Hypothalamus (tissue), 51 donors: ENCODE measurements at places on chromosomes 12 and 14.

DNA sequence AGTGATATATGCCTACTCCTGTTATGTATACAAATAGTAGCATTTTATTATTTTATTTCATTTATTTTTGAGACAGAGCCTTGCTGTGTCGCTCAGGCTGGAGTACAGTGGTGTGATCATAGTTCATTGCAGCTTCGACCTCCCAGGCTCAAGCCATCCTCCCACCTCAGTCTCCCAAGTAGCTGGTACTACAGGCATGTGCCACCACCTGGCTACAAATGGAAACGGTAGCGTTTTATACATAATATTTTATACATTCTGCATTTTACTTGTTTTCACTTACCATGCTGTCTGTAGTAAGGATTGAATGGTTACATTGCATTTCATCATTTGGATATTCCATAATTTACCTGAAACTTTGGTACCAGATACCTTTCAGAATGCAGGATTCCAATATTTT lies 14.1 kb downstream of the C1R start:
- DNase-seq: no peak

DNA sequence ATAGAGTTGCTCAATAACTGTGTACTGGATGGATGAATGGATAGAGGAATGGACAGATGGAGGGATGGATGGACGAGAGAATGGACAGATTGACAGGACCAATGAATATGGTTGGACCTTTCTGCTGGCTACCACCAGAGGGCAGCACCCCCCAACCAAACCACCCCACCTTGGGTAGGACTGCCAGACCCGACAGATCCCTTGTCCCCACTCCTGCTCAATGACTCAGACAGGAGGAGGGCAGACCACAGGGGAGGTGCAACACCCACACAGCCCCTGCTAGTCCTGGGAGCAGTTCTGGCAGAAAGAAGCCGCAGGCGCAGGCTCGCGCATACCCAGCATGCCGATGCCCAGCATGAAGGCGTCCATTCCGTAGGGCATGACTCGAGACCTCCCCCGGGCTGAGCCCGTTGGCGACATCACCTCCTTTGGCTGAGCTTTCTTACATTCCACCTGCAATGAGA lies 12.4 kb downstream of the MSI1 start:
- peak; percentile 64 for DNase-seq

GRCh38 chr12:122730215-122731014 lies at the start of gene HCAR1:
Gene HCAR1, minus strand, starts transcription at chr12:122730844. Its CDS starts 505 bp downstream, at chr12:122730339.
- DNase-seq: no peak

- DNase-seq: no peak
Measured at GRCh38 chr12:69999561-69999960, 174.5 kb downstream of the MYRFL start.

DNA sequence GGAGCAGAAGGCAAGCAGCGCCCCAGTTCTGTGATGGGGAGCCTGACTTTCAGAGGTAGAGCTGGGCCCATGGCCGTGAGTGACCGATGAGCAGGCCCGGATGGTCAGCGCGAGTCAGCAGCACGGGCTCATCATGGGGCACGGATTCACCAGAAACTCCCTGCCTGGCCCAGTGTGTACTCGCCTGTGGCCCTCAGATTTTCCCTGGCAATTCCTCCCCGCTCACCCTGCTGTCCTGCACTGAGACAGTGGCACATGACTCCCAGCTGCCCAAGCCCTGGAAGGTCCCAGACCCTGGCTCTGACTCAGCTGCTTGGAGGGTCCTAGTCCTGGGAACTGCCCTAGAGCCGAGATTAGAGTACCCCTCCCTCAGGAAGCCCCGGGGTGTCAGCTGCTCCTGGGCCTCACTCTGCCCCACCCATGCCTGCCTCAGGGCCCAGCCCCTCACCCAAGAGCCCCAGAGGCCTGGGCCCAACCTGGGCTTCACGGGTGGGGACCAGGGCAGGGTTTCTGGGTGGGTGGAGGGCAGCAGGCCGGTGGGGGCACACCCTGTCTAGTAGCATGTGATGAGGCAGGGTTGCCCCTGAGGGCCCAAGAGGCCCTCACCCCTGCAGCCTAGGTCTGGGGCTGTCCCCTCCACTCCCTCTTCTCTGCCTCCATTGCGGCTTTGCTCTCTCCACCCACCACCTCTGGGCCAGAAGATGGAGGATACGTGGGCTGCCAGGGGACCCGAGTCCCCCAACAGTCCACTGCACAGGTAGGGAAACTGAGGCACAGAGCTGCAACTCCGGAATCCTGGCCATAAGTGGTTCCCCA lies 8.4 kb downstream of the TRMT61A start:
- DNase-seq: no peak

- peak; percentile 68 for DNase-seq
Measured at GRCh38 chr14:68377459-68377858, 415.4 kb downstream of the ZFP36L1 start.

GRCh38 chr14:64244279-64244678 lies 49.9 kb downstream of the ESR2 start:
- no peak for DNase-seq

GRCh38 chr12:24424889-24425600 lies 475.6 kb upstream of the SOX5 start:
- no peak for DNase-seq

DNA sequence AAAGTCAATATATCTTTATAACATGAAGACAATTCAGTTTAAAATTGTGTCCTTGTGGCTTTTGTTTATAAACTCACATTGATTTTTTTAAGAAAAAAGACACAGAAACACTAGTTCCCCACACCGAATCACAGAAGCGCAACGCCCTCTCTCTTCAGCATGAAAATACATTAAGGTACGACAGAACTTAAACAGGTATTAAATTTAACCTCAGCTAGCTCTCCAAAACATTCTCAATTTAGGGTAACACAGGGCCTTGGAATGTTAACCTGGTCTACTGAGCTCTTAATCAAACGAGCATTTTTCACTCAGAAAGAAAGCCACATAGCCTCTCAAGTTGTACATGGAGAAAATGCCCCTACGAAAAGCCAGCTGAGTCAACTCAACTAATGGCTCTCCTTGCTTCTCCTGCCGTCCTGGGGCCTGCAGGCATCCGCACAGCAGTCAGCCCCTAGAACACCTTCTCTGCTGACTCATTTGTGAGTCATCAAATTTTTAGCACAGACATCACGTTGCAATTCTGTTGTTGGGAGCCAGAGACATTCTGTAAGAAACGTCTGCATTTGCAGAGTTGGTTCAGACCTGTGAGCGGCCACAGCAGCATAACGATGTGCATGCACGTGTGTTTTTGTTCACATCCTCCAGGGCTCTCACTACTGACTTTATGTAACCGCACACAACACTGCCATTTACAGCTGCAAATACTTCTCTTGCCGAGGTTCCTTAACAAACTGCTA lies 141.6 kb downstream of the ITPR2 start:
- peak; percentile 2 for DNase-seq

DNA sequence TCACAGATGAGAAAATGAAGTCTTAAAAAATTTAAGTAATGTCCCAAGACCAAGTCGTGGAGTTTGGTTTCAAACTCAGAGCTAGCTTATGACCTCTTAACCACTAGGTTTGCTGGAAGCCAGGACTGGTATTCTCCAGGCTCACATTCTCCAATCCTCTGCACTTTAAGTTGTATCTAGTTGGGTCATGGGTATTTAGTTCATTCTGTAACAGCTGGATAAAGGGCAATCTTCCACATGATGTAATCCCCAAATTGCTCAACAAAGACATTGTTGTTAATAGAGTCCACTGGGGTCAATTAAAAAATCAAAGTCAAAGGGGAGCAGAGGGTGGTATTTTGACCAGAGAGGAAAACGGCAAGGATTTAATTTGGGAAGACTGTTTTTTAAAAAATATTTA lies 17.8 kb upstream of the GAS2L3 start:
- DNase-seq: no peak

DNA sequence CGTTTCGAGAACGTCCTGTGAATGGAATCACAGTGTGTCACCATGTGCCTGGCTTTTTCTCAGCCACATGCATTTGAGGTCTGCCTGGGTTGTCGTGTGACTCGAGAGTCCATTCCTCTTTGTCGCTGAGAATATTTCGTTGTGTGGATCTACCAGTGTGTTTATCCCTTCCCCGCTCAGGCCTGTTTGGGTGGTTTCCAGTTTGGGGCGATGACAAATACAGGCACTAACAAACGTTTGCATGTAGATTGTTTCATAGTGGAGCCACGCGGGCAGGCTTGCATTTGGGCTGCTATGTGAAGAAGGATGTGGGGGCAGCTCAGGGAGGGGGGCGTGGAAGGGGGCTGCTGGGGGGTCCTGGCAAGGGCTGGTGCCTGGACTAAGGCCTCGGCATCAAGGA lies 14.1 kb downstream of the RIN3 start:
- no peak for DNase-seq

GRCh38 chr14:56002876-56003625 lies 115.2 kb upstream of the PELI2 start:
- no peak for DNase-seq

- no peak for DNase-seq
Measured at GRCh38 chr12:47949441-47950341, 13.7 kb upstream of the TMEM106C start.

- DNase-seq: no peak
Measured at GRCh38 chr12:15276088-15276698, 46.1 kb upstream of the PTPRO start.
